ENCODE measurements at places on chromosomes 5 and 9.

- DNase-seq = no peak
Measured at GRCh38 chr5:175685701-175686350, 28.0 kb downstream of the HRH2 start.

- no peak for DNase-seq
Measured at GRCh38 chr5:34626751-34627150, 29.4 kb upstream of the RAI14 start.

DNA sequence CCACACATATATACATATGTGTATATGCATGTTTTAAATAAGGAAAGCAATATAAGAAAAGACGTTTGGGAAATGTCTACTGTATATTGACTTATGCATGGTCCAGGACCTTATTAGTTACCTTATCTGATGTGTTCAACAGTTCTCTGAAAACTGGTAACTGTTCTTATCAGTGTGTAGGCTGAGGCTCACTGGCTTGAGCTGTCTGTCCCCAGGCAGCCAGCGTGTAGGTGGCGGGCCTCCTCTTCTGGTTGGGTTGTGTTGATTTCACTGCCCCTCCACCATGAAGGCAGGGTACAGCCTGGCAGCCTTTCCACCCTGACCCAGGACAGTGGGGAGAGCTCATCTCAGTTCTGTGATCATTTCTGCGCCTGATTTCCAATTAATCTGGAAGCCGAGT is 38.7 kb upstream of the SEMA4D start:
- DNase-seq = no peak

DNA sequence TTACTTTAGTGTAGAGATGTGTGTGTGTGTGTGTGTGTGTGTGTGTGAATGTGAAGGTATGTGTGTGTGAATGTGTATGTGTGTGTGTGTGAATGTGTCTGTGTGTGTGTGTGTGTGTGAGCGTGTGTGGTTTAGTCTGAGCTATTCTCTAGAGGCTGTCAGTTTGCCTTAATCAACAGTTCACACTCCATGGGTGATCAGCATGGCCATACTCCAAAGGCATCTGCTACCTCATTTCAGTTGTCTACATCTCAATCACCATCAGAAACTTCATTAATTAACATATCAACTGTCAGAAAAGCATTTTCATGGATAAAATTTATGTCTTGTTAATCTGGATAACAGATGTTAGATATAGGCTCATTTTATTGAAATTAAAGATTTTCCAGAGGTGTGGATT is 103.1 kb upstream of the PTPN3 start:
- no peak for DNase-seq

GRCh38 chr9:13587571-13587970 is 308.1 kb upstream of the MPDZ start:
- DNase-seq = no peak

- DNase-seq = no peak
Measured at GRCh38 chr5:168057905-168058304, 233.5 kb upstream of the WWC1 start.

- no peak for DNase-seq
Measured at GRCh38 chr9:118038713-118039112, 334.5 kb downstream of the TLR4 start.

- no peak for DNase-seq
Measured at GRCh38 chr9:120267929-120268328, 312.0 kb downstream of the CDK5RAP2 start.

DNA sequence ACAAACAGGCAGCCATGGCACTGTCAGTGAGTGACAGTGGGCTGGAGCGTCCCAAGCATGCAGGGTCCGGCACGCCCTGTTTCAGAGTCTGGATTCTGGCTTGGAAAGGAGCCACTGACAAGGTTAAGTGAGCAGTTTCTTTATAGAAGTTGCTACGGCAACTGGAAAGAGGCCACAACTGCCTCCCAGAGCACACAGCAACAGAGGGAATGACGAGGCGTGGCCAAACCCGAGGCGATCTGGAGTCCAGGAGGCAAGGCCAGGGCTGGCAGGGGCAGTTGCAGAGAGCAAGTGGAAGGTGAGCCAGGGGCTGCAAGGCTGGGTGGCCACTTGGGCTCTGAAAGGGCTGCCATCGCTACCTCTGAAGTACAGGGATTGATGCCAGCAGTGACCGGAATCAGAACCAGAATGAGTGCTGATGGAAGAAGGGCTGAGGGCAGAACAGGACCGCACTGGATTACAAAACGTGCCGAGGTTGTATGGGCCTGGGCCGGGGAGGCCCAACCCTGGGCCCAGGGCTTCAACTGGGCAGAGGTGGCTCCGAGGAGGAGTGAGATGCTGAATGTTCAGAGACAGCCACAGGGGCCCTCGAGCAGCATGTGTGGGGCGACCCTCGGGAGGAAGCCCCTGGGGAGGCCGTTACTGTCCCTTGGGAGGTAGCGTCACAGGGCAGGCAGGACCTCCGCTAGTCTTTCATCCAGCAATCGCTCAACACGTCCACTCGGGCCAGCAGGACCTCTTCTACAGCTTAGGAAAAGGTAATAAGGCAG is 4.6 kb downstream of the MRPL41 start:
- peak; percentile 56 for DNase-seq

- DNase-seq = no peak
Measured at GRCh38 chr9:92992549-92992948, 45.2 kb downstream of the FGD3 start.

DNA sequence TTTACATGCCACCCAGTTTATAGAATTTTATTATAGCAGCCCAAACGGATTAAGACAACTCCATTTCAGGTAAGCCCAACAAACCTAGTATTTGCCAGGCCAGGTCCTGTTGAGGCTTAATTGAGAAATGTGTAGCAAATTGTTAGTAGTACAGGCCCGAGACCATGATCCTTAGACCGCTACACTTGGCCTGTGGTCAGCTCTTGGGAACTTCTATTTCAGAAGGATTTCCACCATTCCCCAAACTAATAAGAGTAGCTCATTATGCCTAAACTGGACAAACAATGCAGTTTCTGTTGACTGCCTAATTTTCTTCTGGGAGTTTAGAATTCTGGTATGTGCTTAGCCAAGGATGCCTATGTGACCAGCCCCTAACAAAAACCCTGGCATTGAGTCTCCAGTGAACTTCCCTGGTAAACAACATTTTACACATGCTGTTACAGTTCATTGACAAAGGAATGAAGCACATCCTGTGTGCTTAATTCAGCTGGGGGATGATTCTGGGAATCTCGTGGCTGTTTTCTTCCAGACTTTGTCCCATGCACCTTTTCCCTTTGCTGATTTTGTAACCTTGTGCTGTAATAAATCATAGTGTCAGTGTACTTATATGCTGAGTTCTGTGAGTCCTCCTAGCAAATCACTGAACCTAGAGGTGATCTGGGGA is 5.6 kb upstream of the GPX3 start:
- no peak for DNase-seq

GRCh38 chr5:148748702-148749392 is 77.6 kb upstream of the ADRB2 start:
- no peak for DNase-seq

GRCh38 chr5:168109441-168109840 is 182.0 kb upstream of the WWC1 start:
- DNase-seq = no peak

- no peak for DNase-seq
Measured at GRCh38 chr5:132459031-132459982, 31.3 kb downstream of the IRF1 start.

DNA sequence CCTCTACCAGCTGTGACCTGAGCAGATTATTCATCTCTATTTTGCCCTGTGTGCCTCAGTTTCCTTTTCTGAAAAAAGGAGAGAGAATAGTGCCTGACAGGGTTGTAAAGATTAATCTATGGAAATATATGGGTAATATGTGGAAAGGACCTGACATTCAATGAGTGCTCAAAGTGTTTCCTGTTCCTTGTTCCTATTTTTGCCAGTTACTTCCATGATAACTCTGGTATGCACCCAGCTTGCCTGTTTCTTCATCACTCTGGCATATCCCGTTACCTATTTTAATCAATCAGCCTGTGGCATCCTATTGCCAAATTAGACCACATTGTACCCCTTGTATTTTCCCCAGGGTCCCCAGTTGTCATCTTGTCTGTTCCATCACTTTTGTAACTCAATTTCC is 3.6 kb upstream of the ARAP3 start:
- no peak for DNase-seq

GRCh38 chr5:168179192-168179593 is 112.3 kb upstream of the WWC1 start:
- no peak for DNase-seq

DNA sequence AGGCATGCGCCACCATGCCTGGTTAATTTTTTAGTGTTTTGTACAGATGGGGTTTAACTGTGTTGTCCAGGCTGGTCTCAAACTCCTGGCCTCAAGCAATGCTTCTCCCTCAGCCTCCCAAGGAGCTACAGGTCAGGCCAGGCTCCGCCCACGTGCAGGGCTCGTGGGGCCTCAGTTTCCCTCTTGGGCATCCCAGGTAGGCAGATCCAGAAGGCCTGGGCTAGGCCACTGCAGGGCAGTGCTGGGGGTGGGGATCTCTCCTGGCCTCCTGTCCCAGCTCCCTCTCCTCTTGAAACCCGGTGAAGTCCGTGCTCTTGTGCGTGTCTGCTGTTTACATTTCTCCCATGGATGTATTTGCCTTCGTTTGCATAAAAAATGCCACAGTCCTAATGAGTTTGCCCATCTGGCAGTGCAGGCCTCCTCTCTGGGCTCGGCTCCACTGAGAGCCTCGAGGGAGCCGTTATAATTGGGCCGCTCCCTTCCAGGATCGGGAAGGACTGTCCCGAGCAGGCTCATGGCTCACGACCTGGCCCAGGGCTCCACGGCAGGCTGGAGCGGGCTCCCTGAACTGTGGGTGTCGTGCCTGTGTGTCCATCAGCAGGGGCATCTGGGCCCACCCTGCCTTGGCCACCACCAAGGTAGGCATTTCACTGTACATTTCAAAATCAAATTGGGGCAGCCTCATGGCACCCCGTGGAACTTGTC is 52.6 kb upstream of the RUFY1 start:
- no peak for DNase-seq

DNA sequence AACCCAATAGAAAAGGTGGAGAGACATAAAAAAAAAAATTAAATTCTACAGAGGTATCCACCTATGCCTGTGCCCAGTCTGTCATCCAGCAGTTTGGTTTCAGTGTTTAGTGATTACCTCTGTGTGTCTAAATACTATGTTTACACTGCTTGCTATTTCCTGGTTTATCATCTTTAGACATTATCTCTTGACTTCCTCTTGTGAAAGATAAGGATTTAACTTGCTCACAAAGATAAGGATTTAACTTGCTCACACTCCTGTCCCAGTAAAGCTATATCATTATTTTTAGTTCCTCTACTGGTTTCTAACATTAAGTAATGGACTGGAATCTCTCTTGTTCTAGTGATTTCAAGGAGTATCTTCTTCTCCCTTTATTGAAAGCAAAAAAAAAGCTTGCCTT is 53.9 kb upstream of the ZFR start:
- no peak for DNase-seq

DNA sequence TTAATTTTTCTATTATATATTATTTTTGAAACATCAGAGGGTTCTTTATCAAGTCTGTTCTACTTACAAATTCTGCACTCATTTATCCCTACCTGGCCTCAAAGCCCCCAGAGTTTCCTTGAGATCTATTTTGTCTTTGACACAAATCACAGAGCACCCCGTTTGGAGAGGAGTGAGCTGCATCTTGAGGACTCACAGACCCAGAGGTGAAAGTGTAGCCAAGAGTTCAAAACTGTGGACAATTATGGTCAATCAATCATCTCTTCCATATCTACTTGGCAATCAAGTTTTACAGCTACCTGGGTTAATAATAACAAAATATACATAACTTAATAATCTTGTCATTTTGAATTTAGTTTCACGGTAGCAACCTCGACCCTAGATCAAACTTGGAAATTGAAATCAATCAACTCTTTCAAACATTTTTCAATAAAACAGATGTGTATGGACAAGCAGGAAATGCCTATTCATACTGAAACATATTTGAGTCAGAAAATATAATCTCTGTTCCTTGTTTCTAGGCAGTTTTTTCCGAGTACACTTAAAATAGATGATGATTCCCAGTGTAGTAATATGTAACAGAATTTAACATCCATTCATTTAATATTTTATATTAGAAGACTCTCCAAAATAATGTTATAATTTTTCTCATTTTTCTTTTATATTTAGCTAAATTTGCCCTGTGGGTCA is 13.7 kb upstream of the SYK start:
- no peak for DNase-seq

DNA sequence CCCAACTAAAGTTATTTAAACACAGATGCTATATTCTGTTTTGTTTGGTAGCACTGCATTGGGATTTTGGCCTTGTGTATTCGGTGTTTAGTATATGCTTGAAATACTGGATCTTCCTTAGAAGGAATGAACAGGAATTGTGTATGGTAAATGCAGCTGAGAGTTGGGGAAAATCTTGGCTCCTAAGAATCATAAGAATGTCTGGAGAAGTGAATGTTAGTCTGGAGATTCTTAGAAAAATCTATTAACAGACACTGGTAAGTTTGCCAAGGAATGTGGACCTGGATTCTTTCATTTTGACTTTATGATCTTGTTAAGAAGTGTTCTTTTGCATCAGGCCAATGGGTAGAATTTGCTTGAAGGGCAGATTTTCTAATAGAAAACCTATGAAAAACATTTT is 38.9 kb downstream of the SNX30 start:
- no peak for DNase-seq

DNA sequence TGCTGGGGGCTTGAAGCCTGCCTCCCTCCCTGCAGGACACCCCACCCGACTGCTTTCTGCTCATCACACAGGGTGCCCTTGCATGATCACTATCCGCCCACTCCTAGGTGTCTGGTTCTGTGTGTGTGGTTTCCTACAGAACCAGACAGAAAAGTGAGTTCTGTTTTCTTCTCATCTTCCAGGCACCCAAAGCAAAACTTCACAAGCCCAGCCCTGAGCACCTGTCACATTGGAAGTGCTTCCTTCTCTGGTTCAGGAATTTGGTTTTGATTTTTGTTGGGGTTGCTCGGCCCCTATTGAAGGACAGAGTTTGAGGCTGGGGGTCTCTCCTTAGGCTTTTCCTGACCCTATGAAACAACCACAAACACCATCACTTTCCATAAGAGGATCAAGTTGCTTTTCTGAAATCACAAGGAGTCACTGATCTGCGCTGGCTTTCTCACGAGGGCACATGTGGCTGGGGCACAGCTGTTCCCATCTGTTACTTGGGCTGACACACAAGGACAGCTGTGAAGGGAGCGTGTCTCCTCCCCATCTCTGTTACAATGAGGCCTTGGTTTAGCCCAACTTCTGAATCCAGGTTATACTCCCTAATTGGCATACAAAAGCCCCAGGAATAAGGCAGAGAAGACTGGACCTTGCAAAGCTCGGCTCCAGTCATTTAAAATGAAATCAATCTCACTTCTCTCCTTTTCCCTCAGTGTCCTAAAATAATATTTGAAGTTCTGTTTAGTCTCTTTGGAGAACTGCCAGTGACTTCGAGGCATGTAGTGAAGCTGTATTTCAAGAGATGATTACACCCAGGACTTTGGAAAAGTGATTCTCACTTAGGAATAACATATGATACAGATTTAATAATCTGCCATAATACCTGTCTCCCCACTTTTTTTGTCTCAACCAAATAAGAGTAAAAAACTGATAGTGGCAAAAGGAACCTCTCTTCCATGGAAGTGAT is 213.1 kb upstream of the GAS1 start:
- peak; percentile 68 for DNase-seq

GRCh38 chr5:132229236-132229635 is 1.6 kb upstream of the P4HA2 start:
- no peak for DNase-seq

Measured in heart left ventricle (tissue), 16 donors.